ENCODE measurements at places on chromosomes 16 and 17. TPM values are rescaled to one million over a fixed set of nuclear protein-coding genes. Genes with fewer than 3 reads are reported as not detected.
A peak's percentile ranks its signal among the peaks of the same experiment; 100 is the strongest.

GRCh38 chr16:85425074-85425662 lies 188.0 kb upstream of the GSE1 start:
- DNase-seq, result no peak

- DNase-seq, result no peak
Observed at GRCh38 chr17:19368229-19368628, 5.7 kb upstream of the B9D1 start.

DNA sequence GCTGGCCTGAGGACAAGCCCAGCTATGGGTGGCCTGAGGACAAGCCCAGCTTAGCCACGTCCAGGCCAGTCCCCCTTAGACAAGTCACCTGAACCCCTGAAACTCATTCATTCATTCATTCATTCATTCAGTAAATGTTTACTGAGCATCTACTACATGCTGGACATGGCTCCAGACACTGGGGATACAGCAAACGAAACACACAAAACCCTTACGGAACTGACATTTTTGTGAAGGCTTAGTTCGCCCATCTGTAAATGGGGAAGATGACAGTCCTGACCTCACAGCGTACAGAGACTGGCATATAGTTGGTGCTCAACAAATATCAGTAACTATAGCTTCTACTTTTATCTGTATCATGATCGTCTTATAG lies 37.5 kb downstream of the PPL start:
- no peak for DNase-seq

DNA sequence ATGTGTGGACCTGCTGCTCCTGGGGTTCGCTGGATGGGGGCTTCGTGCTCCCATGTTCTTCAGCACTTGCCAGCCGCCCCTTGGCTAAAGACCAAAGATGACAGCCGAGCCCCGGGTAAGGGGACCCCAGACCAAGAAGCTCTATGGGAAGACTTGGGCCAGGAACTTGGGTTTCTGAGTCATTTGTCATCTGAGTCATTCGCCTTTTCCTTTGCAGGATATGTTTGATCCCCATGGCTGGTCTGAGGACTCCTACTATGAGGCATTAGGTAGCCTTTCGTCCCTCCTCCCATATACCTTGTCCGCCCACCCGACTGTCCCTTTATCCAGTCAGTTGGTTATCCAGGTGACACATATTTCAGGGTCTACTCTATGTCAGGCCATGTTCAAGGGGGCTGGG lies 17.7 kb upstream of the ITGB4 start:
- DNase-seq, result peak; percentile 4

DNA sequence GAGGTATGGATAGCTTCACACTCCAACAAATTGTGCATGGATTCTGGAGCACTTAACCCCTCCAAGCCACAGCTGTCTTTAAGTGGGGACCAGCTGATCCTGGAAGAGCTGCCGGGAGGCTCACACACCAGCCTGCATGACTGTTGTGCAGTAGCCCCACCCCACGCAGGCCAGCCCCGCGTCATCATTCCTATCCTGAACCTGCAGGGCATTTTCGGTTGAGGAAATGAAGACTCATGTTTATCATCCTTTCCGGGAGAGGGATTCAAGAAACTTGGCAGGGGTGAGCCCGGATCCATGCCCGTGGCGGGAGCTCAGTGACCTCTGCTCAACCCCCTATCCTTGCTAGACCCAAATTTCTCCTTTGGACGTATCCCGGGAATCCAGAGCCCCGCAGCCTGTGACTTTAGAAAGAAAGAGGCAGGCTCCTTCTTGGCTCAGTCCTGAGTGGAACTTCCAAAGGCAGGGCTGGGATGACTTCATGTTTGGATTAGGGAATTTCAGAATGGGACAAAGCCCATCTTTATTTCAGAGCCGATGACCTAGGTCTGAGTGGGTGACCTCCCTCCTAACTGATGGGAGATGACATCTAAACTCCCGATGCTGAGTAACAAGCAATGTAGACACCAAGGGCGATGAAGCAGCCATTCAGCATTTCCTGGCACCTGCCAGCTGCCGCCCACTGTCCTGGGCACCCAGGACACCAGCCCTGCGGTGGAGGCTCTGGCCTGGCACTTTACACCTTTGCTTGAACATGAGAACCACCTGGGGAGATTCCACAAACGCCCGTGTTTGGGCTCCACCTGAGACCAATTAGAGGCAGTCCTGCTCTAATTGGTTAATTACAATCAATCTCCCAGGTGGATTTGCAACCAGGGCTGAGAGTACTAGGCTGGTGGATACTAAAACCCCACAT lies 43.3 kb upstream of the CMIP start:
- DNase-seq, result no peak

GRCh38 chr17:30091771-30092170 lies 24.8 kb upstream of the NSRP1 start:
- no peak for DNase-seq

DNA sequence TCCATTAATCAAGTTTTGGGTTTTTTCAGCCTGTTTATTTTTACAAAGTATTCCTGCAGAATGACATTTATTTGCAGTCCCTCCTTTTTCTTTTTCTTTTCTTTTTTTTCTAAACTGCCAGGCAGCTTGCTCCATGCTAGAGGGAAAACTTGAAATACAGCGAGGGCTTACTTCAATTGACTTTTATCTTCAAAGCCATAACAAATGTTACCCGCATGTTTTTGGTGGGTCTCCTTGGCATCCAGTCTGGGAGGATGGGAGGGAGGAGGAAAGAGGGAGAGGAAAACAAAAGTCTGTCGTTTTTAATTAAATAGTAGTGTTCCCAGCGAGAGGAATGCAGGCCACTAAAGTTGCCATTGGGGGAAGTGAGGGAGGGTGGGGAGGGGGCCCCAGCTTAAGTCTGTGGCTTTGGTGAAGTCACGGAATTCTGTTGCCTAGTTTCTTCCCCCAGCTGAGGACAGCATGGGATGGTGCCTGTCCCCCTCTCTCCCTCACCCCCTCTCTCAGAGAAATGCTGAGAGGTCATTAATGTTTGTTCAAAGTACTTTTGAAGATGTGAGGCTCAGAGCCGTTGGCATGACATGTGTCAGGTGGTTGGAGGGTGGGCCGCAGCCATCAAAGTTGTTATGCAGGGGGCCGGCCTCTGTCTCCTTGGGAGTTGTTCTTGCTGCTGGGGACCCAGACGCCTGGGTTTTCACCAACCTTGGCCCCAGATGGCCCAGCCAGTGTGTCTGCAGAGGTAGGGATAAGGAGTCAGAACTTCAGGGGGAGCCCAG lies 2.9 kb downstream of the NKD1 start:
- DNase-seq, result no peak

Gene UTS2R
- total RNA-seq, result 0.76 TPM

DNA sequence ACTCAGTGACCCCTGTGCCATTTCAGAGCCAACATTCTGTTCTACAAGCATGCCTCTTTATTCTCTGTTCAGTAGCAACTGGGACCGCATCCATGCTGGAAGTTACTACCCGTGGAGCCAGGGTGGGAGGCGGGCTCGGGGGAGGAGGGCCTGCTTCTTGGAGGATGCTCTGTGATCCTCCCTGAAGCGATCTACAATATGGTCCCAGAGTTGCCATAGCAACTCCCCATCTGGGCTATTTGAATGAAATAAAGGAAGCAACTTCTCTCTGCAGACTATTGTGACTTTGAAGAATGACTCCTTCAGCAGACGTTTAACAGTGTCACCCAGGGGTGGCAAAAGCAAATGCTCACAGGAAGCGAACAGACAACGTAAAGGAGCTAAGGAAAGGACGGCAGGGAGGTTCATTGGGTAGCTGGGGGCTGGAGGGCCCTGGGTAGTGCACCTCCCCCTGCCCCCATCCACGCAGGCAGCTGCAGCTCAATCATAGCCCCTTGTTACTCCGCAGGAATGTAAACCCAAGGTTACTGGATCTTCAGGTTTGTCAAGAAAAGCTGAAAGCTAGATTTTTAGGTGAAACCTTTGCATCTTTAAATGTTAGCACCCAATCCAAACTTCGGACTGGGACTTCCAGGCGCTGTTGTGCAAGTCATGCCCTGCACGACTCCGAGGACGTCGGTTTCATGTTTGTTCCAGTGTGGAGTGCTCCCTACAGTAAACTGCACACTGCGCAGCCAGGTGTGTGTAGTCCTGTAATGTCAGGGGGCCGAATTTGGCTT lies 51.1 kb upstream of the MEAK7 start:
- no peak for DNase-seq

- DNase-seq, result peak; percentile 95
Observed at GRCh38 chr16:85321509-85322271, 209.4 kb upstream of the CIBAR2 start.

GRCh38 chr16:17329391-17329790 lies 141.4 kb downstream of the XYLT1 start:
- DNase-seq, result no peak

Gene NDRG4
- 337 TPM for total RNA-seq

GRCh38 chr16:86619239-86619794 lies 41.0 kb downstream of the FOXL1 start:
- no peak for DNase-seq

GRCh38 chr16:47565454-47565853 lies 104.3 kb downstream of the PHKB start:
- DNase-seq, result peak; percentile 71

Gene GRAPL
- total RNA-seq, result 1.2 TPM

DNA sequence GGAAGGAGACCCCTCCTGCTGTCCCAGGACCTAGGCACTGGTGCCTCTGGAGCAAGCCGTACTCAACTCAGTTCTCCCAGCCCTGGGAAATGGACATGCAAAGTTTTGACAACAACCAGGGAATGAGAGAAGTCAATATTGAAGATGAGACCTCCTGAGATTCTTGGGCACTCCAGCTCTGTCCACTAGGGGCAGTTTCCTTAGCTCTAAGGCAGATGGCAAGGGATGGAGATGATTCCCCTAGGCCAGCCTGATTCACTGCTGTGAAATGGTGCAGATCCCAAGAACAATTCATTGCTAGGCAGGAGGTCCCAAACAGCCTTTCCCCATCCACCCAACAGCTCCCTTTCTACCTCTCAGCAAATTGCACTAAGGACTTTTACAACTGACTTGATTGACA lies 20.5 kb upstream of the SDR42E2 start:
- DNase-seq, result no peak

Gene AURKB
- total RNA-seq, result 1.2 TPM

DNA sequence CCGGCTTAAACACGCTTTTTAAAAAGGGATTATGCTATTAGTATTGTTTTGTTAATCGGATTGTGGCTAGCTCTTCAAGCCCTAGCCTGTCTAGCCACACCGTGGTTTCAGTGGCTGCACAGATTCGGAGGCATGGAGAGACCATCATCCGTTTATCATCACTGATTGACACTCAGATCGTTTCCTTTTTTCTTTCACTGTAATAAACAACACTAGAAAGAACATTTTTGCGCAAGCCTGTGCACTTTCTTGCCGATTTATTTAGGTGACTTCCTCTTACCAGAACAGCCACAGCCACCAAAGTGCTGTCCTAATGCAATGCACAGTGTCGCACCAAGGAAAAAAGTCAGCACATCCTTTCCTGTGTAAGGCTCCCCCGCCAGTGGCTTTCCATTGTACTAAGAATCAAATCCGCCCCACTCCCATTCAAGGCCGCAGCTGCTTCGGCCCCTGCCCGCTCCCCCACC lies 78.2 kb downstream of the CRISPLD2 start:
- peak; percentile 76 for DNase-seq

DNA sequence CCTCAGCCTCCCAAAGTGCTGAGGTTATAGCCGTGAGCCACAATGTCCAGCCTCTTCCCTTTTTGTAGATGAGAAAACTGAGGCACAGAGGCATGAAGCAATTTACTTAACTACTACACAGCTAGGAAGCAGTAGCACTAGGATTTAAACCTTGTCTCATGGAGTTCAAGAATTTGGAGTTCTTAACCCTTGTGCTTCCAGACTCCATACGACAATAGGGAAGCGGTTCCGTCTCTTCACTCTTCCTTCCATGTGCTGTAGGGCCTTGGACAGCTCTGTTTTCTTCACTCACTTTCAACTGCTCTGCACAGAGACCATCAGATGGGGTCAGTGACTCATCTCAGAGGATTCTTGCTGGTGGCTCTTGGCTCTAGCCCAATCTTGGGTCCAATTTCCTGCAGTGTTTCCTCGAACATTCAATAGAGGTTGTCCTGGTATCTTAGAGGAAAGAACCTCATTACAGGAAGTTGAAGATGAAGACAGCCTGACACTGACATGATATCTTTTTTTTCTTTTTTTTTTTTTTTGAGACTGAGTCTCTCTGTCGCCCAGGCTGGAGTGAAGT lies 19.3 kb downstream of the ITGAL start:
- DNase-seq, result no peak

DNA sequence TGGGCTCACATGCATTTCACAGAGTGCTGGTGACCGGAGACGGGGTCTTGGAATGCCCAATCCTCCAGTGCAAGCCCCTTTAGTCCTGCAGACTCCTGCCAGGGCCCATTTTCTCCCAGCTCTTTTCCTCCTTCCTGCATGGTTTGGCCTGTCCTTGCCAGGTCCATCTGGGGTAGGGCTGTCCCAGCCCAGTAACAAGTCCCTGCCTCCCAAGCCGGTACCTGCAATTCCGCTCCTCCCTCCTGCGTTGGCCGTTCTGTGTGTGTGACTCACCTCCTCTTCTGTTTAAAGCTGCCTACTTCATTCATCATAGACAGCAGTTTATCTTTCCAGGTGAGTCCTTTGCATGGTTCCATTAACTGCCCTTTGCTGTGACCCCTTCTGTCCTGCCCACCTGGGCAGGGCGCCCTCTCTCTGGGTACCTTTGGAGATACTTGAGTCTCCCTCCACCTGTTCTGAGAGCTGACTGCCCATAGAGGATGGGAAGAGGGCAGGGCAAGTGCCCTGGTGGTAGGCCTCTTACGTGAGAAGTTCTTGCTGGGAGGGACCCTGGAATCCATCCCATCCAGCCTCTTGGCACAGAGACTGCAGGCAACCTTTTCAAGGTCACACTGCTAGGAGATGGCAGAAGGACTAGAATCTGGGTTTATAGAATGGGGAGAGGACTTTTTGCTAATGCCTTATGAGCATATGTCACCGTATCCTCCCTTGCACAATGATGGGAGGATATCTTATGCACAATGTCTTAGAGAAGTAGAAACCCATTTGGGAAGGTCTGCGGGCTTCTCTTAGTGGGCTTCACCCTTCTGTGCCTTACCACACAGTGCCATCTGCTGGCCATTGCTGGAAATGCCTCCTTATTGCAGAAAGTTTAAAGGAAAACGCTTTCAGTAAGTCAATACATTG lies 29.7 kb upstream of the LGALS9 start:
- peak; percentile 81 for DNase-seq

GRCh38 chr16:66553223-66553622 lies 847 bp downstream of the CKLF start:
- DNase-seq, result no peak

Gene SLFN12
- total RNA-seq, result 3.0 TPM

GRCh38 chr16:86324320-86324719 lies 186.0 kb upstream of the FOXF1 start:
- DNase-seq, result no peak

- DNase-seq, result no peak
Observed at GRCh38 chr16:57607676-57608461, 20.6 kb upstream of the ADGRG1 start.

Data from Right ventricle myocardium inferior (tissue), 1 donor.